Stimulated activated CD4-positive, alpha-beta T cell treated with anti-CD3 and anti-CD28 coated beads, Interleukin-12 subunit alpha, Interleukin-12 subunit beta, amount 100 ng/mL, for 4 hours (primary cell): ENCODE measurements at places on chromosomes 4 and X.

DNA sequence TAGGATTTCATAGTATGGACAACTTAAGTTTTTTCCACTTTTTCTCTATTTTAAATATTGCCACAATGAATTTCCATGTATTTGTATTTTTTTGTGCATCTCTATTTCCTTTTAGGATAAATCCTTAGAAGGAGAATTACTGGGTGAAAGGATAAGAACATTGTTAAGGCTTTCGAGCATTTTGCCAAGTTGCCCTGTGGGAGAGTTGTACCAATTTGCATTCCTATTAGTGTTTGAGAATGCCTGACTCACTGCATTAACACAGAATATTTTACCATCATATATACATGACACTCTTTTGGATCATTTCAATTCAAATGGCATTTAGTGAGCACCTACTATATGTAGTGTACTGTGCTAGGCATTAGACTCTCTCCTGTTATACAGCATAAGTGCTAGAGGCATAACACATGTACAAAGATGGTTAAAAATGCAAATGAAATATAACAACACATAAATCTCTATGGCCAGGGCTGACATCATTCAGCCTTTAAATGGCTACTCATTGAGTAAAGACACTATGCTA is 57.0 kb downstream of the PLAC1 start:
- DNase-seq = no peak

DNA sequence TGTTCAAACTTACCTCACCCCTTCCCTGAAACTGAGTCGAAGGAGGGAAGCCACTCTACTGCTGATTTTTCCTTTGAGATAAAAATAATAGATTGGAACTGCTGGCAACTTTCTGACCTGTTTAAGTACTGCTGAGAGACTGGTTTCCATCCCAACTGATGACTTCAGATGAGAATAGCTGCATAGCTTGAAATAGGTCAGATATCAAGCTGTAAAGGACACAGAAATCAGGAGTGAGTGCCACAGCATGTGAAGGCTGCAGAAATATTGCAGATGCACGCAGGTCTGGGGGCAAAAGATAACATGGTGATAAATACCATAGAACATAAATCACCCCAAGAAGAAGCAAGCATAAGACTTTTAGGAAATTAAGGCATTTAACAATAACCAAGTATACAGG is 923.2 kb downstream of the SH3BGRL start:
- no peak for DNase-seq

GRCh38 chr4:180688480-180688879 is 1554.7 kb upstream of the TENM3 start:
- no peak for DNase-seq

GRCh38 chr4:24912252-24913118 is at the start of gene CCDC149:
Gene CCDC149, minus strand, starts transcription at chr4:24913042. Its CDS starts 178 bp downstream, at chr4:24912864.
- DNase-seq = no peak

DNA sequence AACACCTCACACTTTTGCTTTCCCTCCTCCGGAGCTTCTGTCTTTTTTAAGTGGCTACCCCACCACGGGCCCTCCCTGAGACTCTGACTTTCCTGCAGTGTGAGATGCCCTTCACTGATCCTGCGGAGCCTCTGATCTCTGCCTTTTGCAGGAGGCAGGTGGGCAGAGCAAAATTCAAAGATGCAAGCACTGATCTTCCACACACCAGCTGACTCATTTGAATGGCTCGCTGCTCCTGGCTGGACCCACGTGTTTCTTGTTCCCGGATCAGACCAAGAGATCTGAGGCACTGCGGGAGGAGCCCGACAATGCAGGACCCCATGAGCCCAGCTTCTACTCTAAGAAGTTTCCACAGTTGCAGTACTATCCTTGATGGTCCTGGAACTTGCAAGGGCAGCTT is 1607.9 kb upstream of the TENM3 start:
- no peak for DNase-seq

- DNase-seq = no peak
Measured at GRCh38 chr4:137957806-137958205, 284.3 kb downstream of the SLC7A11 start.

GRCh38 chr4:64584125-64584524 is 174.9 kb upstream of the TECRL start:
- DNase-seq = no peak

- no peak for DNase-seq
Measured at GRCh38 chr4:188037003-188037713, 41.6 kb downstream of the ZFP42 start.

GRCh38 chr4:47643845-47644244 is 158.8 kb downstream of the ATP10D start:
- DNase-seq = no peak

GRCh38 chr4:146343199-146343598 is 128.9 kb downstream of the REELD1 start:
- DNase-seq = no peak

DNA sequence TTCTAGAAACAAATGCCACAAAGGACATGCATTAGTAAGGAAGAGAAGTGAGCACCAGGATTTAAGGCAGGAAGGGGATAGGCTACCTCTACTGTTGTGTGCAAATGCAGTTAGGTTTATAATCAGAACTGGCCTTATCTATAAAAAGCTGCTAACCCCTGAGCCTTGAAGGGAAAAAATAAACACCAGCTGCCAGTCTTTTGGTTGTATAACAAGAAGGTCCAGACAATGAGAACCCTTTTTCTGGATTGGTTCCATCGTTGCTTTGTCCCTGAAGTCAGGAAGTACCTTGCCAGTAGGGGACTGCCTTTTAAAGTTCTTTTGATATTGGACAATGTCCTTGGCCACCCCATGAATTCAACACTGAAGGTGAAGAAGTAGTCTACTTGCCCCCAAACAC is 126.7 kb upstream of the OTUD4 start:
- DNase-seq = no peak
